ENCODE measurements at places on chromosomes 7 and 10. TPM values are rescaled to one million over a fixed set of nuclear protein-coding genes. Genes with fewer than 3 reads are reported as not detected.

Gene ACBD7
- total RNA-seq = 2.4 TPM

Gene CPA1
- total RNA-seq = not detected

- DNase-seq = no peak
Measured at GRCh38 chr10:8639486-8640185, 585.1 kb downstream of the GATA3 start.

DNA sequence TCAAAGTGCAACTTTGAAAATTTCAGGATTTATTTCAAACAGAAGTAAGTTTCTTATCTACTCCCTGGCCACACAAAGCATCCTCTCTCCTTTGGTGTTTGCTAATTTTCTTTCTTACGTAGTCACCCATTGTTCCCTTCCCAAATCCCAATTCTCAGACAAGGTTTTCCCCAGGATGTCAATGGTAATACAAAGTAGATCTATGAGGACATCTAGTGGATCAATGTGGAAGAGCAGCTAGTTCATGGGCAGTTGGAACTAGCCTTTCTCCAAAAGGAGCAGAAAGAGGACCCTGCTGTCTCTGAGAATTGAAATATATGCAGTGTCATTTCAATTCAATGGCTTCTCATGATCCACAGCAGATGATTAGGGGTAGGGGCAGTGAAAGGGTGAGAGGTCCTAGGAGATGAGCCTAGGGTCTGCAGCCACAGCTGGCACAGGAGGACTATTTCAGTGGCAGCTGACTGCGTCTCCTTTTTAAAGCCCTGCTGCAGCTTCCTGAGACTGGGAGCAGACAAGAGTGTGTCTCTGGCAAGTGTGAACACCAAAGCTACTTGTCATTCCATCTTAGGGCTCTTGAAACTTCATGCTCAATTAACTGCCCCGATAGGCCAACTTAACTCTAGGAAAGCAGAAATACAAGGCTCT is 632.6 kb downstream of the KCNMA1 start:
- no peak for DNase-seq

All from activated naive CD4-positive, alpha-beta T cell treated with anti-CD3 and anti-CD28 coated beads, Interleukin-2, amount 50 U/mL, for 72 hours (primary cell).